ENCODE measurements at places on chromosomes 6 and 20.

GRCh38 chr6:41021832-41022231, 17.2 kb downstream of the UNC5CL start:
- H3K27ac ChIP-seq = no peak overlapping the region
- no peak overlapping the region for H3K4me3 ChIP-seq
- H3K36me3 ChIP-seq = no peaks in the 10 kb centered on the region
- H3K4me1 ChIP-seq = no peaks in the 10 kb centered on the region
- H3K27me3 ChIP-seq = no peaks in the 10 kb centered on the region

- H3K4me3 ChIP-seq = no peak overlapping the region
- peaks cover 6% of the 10 kb centered on the region for H3K4me1 ChIP-seq
- no peaks in the 10 kb centered on the region for H3K27me3 ChIP-seq
- H3K36me3 ChIP-seq = no peaks in the 10 kb centered on the region
- no peak for DNase-seq
- no peak overlapping the region for H3K27ac ChIP-seq
Observed at GRCh38 chr6:5710516-5710915, 296.2 kb downstream of the NRN1 start.

GRCh38 chr6:2165286-2165685, 80.1 kb downstream of the GMDS start:
- H3K4me1 ChIP-seq = no peaks in the 10 kb centered on the region
- H3K27me3 ChIP-seq = no peaks in the 10 kb centered on the region
- H3K4me3 ChIP-seq = no peak overlapping the region
- DNase-seq = no peak

- H3K27ac ChIP-seq = no peak overlapping the region
- H3K4me3 ChIP-seq = no peak overlapping the region
- H3K27me3 ChIP-seq = no peaks in the 10 kb centered on the region
- H3K4me1 ChIP-seq = no peaks in the 10 kb centered on the region
- no peaks in the 10 kb centered on the region for H3K36me3 ChIP-seq
- DNase-seq = no peak
Observed at GRCh38 chr6:50145125-50145524, 95.4 kb upstream of the DEFB112 start.

- no peaks in the 10 kb centered on the region for H3K4me1 ChIP-seq
- H3K27me3 ChIP-seq = no peaks in the 10 kb centered on the region
- DNase-seq = no peak
- no peak overlapping the region for H3K27ac ChIP-seq
- no peak overlapping the region for H3K4me3 ChIP-seq
- H3K36me3 ChIP-seq = no peaks in the 10 kb centered on the region
Observed at GRCh38 chr6:166900130-166900708, 56.1 kb downstream of the RNASET2 start.

DNA sequence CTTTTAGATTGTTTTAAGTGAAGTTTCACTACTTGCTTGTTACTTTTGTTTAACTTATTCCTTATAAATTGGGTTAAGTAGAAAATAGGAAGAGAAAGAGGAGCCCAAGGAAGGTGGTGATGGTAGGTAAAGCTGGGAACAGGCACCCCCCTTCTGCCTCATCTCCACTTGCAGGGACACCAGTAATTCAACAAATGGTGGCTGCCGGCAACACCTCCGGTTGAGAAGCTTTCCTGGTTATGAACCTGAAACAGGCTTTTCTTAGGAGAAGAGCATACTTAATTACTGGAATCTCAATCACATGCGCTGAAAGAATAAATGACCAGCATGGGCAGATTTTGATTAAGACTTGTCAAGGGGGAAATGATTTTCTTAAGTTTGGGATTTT, 158.9 kb upstream of the ZNF217 start:
- H3K27ac ChIP-seq = no peak overlapping the region
- H3K36me3 ChIP-seq = no peaks in the 10 kb centered on the region
- DNase-seq = no peak
